ENCODE measurements at places on chromosomes 3 and 15. TPM values are rescaled to one million over a fixed set of nuclear protein-coding genes. Genes with fewer than 3 reads are reported as not detected.

The SPINK8 gene
- polyA plus RNA-seq: not detected

The ARPP21 gene
- not detected for polyA plus RNA-seq

The FGF12 gene
- polyA plus RNA-seq: not detected

The BCHE gene
- 2.4 TPM for polyA plus RNA-seq

The PRR20G gene
- not detected for polyA plus RNA-seq

The ABI3BP gene
- 5.3 TPM for polyA plus RNA-seq

The TRANK1 gene
- polyA plus RNA-seq: 26.1 TPM

Measured in AG04450 (cell line).